ENCODE measurements at places on chromosomes 1 and 21.

GRCh38 chr1:203797216-203797615 is 1.8 kb downstream of the ZBED6 start:
- no peak for DNase-seq

DNA sequence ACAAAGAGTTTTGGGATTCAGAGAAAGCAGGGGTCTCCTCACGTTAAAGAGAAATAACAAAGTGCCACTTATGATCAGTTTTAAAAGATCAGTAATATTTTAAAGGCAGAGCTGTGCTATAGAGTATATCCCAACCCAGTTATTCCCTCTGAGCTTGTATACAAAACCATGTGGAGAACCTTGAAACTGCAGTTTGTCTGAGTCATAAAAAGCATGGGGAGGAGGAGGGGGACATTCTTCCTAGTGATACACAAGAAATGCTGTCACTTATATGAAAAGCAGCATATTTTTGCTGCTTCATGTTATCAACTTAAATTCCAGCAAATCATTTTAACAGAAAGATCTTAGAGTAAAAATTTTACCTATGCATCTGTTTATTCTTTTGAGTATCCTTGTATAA is 244.5 kb downstream of the GPR52 start:
- DNase-seq: no peak

- peak; percentile 29 for DNase-seq
Observed at GRCh38 chr1:235366286-235366685, 941 bp upstream of the TBCE start.

DNA sequence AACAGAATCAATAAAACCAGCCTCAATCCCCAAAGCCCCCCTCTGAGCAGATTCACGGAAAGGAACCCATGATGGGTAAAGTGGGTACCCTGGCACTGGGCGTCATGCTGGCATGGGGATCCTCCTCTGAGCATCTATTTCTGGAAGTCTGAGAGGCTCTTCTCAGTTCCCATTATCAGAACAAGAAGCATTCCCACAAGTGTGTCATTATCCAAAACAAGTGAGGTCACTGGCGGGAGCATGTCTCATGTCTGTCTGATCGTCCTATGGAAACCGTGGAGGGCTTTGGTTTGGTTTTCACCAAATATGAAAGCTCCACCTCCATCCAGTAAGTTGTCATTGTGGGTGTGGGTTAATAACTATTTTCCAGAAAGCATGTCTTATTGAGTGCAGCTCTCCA is 70.7 kb downstream of the PGM1 start:
- no peak for DNase-seq

- no peak for DNase-seq
Observed at GRCh38 chr1:41861535-41862383, 57.0 kb downstream of the HIVEP3 start.

GRCh38 chr1:227899141-227899819 is 48.5 kb downstream of the WNT9A start:
- no peak for DNase-seq

DNA sequence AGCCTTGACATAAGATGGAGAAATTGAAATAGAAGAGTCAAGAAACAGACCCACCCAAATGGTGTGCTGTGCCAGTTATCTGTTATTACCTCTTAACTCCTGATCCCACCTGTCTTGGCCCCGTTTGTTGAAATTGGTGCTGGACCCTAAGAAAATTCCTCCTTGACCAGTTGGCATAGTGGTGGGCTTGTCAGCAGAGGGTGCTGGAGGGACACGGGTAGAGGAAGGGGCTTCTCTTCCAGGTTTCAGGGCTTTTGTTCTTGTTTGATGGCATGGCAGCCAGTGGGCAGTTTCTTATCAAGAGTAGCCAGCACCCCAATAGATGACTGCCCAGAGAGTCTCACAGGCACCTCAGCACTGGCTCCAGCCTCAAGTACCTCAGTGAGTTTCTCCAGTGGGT is 51.6 kb downstream of the PCBP3 start:
- DNase-seq: no peak

- DNase-seq: no peak
Observed at GRCh38 chr1:232438476-232438875, 191.5 kb downstream of the SIPA1L2 start.

Measured in stimulated activated CD4-positive, alpha-beta T cell treated with anti-CD3 and anti-CD28 coated beads, Interleukin-2, amount 100 ng/mL, for 24 hours (primary cell).